ENCODE measurements at places on chromosomes 3 and 15.

GRCh38 chr3:141729240-141729639 is 8.9 kb upstream of the RNF7 start:
- DNase-seq = no peak

DNA sequence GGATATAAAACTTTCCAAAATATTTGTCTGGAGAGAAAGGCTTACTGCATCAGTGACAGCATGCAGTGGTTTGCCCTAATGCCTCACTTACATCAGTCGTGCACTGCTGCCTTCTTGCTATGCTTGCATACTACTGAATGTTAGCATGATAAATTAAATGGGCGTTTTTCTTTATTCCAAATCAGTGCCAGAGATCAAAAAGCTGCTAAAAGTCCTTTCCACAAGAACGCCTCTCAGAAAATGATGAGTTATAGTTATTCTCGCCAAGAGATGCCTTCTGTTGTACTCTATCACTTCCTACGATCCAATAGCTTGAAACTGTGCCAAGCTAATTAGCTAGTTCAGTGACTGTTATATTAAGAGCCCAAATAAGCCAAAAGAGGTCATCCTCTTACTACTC is 345.8 kb upstream of the ROBO2 start:
- DNase-seq = no peak

GRCh38 chr15:72404356-72404755 is 6.3 kb downstream of the TMEM202 start:
- DNase-seq = no peak

DNA sequence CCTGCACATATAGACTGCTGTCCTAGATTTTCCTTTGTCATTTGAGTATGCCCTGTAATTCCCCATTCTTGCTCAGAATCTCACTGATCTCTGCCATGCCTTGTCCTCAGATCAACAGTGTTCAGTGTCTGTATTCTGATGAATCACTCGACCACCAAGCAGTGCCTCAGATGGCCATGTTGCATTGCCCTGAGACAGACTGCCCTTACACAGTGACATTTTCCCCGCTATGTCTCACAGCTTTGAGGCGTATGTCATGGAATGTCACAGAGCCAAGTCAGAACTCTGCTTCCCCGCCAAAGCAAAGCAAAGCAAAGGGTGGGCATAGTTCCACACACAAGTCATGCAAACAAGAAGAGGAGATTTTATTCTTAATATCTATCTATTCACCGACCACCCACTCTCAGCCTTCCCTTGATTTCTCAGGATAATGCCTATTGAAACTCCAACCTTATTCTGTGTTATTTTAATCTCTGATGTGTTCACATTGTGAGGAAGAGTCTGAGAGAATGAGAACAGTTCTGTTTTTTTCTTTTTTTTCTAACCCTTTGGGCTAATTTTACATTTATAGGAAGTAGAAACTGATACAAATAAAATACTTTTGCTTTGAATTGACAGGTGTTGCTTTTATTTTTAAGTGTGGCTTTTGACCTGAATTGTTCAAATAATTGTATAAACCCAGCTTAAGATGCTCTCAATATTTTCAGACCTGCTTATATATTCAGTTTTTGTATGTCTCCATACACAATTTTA is 16.9 kb upstream of the PSMD6 start:
- DNase-seq = no peak

- no peak for DNase-seq
Measured at GRCh38 chr3:46668591-46668990, 24.9 kb downstream of the ALS2CL start.

GRCh38 chr15:94070356-94071295 is 160.7 kb upstream of the MCTP2 start:
- no peak for DNase-seq

GRCh38 chr3:122992676-122993075 is 34.9 kb downstream of the SEMA5B start:
- no peak for DNase-seq

- no peak for DNase-seq
Measured at GRCh38 chr3:13750731-13751130, 129.1 kb downstream of the WNT7A start.

DNA sequence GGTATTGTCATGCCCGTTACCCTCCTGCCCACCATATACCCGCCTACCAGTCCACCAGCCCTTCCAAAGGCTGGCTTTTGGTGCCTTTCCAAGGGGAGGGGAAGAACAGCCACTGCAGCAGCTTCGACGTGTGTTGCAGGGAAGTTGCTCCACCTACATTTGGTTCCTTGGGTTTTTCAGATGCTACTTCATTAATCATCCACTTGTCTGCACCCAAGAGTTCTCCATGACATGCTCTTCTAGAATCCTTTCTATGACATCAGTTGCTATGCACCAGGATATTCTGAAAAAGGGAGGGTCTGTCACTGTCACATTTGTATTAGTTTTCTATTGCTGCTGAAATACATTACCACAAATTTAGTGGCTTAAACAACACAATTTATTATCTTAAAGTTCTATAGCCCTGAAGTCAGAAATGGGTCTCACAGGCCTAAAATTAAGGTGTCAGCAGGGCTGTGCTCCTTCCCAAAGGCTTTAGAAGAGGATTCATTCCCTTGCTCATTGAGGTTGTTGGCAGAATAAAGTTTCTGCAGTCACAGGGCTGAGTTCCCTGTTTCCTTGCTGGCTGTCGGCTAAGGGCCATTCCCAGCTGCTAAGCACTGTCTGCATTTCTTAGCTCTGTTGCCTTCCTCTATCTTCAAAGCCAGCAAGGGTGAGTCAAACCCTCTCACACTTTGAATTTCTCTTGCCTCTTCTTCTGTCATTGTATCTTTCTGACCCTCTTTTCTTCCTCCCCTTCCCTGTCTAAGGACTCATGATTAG is at the start of gene LYZL4:
TSS of gene LYZL4 (minus strand) at position 241 of the 762 bp plus-strand sequence. CDS start 3,359 bp downstream, outside the sequence.
- no peak for DNase-seq

GRCh38 chr3:54139630-54140029 is 17.3 kb downstream of the CACNA2D3 start:
- no peak for DNase-seq

GRCh38 chr15:90877996-90878395 is 6.3 kb upstream of the FES start:
- no peak for DNase-seq

DNA sequence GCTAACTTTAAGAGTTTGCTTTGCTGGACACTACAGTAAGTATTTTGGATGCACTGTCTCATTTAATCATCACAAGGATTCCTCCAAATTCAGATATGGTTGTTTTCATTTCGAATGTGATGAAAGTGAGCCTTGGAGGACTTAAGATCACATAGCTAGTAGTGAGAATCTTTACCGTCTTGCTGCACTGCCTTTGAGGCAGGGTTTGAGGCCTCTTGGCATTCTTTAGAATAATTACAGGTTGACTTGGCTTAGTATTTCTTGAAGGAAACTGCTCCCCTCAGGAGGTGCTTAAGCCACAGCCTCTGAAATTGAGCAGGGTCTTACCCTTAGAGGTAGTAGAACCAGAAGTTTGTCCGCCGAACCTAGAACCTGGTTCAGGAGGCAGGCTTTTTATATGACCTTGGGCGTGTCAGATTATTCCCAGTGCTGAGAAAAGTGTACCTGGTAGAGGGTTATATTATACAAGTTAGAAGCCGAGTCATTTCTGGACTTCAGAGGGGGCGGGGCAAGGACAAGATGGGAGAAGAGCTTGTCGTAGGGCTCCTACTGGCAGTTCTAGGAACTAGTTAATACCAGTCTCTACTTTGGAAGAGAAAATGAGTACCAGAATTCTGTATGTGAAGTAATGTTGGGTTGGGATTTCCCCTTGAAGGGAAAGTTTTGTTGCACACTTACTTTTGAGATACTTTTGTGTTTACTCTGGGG is 1.1 kb downstream of the TFG start:
- peak; percentile 61 for DNase-seq

DNA sequence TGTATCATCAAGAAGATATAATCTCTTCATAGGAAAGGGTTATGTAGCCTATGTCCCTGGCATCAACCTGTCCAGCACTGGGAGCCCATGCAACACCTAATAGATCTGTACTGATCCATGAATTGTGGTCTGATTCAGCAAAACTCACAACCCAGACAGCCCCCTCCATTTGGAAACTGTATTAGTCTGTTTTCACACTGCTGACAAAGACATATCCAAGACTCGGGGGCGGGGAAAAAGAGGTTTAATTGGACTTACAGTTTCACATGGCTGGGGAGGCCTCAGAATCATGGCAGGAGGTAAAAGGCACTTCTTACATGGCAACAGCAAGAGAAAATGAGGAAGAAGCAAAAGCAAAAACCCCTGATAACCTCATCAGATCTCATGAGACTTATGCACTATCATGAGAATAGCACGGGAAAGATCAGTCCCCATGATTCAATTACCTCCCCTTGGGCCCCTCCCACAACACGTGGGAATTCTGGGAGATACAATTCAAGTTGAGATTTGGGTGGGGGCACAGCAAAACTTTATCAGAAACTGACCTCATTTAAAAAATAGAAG is 83.3 kb downstream of the TRIM42 start:
- DNase-seq = no peak

DNA sequence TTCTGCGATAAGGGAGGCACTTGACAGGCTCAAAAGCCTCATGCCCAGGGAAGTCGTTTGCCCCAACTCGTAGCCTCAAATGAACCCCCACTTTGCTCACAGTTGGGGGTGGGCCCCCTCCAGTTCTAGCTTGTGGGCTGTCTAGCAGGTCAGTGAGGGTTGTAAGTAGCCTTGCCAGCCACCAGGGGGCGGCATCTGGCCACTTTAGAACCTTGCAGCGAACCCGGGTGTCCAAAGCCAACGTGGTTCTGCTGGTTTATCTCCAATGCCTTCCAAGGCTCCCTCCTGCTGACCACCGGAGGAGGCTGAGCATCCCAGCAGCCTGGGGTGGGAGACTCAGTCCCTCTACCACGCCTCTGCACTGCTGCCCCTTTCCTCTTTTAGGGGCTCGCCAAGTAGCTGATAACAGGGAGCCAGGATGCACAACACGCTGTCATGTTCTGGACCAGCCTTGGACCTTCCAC is 9.2 kb upstream of the RBSN start:
- peak; percentile 70 for DNase-seq

DNA sequence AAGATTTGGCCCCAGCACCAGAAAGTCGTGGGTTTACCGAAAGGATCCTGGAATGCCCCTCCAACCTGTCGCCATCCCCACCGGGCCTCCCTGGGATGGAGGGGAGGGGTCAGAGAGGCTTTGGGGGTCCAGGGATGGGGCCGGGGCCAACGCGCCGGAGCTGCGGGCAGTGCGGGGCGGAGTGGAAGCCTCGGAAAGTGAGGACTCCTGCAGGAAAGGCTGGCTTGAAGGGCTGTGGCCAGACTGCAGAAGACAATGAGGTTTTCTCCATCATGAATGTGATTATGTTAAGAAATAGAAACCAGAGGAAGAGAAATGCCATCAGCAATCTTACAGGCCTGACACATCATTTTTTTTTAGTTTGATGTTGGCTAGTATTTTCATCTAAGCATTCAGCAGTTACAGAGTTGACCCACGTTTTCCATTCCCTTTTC is 738 bp downstream of the YEATS2 start:
- DNase-seq = peak; percentile 3

DNA sequence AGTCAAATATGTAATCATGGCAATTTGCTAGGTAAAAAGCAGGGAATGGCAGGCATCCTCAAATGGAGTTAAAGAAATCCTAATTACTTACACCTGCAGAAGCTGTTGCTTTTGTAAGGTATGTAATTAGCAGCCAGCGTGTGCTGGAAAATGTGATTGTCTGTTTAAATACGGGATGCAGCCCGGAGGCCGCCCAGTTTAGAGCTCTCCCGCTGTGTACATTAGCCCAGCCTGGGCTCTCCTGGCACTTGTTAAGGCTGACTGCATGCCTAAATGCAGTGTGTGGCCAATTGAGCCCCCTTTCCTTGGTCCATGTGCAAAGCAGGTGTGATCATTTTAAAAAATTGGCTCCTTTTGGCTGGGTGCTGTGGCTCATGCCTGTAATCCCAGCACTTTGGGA is 9.0 kb downstream of the DPH3 start:
- DNase-seq = no peak

- DNase-seq = no peak
Measured at GRCh38 chr3:151604891-151605290, 128.8 kb upstream of the AADACL2 start.

- no peak for DNase-seq
Measured at GRCh38 chr3:198067416-198067815, 107.4 kb downstream of the LMLN start.

DNA sequence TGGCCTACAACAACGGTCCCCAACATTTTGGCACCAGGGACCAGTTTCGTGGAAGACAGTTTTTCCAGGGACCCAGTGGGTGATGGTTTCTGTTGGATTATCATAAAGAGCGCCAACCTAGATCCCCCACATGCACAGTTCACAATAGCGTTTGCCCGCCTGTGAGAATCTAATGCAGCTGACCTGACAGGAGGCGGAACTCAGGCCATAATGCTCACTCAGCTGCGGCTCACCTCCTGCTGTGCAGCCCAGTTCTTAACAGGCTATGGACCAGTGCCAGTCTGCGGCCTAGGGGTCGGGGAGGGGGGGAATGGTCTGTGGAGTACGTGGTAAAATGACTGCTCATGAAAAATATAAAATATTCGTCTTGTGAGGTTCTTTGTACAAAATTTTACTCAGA is 518.5 kb upstream of the CADM2 start:
- no peak for DNase-seq

DNA sequence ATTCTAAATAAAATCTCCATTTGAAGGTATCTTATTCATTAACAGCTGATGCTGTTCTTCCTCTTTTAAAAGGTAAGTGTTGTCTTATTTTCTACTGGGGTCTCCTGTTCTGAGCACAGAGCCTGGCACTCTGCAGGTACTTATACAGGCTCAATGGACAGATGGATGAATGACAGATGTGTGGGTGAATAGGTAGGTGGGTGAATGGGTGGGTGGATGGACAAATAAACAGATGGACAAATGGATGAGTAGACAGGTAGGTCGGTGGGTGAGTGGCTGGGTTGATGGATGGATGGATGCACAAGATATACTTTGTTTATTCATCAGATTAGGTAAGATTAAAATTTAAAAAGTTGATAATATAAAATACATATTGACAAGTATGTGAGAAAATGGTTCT is 53.5 kb downstream of the SLC41A3 start:
- DNase-seq = no peak

DNA sequence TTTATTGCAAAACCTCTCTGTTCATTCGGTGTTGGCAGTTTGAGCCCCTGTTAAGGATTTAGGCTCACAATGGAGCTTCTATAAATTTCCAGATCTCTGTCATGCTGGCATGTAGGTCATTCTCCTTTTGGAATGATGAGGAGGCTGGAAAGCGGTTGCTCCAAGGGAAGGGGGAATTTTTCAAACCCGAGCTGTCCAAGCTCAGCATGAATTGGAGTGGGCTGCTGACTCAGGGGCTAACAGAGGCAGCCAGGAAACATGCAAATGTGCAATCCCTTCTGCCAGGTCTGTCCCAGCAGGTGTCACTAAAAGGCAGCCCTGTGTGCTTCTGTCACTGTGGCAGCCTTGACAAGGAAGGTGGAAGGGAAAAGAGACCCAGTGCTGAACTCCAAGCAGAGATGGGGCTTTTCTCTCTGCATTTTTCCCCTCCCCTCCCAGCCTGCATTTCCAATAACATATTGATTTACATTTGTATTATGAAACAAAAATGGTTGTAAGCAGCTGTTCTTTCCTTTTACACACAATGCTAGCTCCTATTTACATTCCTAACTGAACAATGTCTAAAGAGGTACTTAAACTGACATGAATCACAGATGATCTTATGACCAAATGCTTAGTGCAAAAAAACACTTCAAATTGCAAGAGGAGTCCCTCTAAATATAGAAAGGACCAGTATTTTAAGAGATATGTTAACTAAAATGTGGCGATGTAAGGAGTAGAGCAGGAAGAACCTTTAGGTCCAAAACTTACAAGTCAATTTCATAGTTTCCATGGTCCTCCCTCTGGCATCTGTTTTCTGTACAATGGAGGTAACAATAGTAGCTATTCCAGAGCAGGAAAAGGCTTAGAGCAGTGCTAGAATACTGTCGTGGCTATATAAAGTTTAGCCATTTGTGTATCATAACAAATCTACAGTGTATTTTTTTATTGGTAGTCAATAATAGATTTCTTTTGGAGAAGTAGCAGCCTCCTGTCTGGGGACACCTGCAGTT is 84.5 kb upstream of the ATP10A start:
- no peak for DNase-seq
